ENCODE measurements at places on chromosomes 1 and 21.

DNA sequence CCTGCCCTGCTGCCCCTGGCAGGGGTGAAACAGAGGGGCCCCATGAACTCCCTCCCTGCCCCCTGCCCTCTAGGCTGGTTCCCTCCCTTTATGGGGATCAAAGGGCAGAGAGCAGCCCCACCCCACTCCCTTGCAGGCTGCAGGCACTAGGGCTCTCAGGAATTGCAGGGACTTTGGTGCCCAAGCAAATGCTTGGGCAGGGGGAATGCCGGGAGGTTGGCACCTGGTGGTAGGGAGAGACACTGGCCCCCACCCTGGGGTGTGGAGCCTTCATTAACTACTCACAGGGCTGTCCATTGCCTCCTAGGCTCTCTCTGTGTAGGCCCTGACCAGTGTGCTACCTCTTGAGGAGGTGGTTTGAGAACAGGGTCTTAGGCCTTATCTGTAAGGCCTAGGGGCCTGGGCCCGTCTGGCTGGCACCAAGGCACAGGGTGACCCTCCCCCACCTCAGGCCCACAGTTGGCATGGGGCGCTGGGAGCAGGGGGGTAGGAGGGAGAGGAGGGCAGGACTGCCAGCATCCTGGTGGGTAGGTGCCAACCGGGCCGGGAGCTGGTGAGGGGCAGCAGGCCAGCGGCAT lies 4.7 kb downstream of the ZBTB7B start:
- DNase-seq = no peak

GRCh38 chr1:212459656-212460055 lies 26.9 kb downstream of the NENF start:
- no peak for DNase-seq

DNA sequence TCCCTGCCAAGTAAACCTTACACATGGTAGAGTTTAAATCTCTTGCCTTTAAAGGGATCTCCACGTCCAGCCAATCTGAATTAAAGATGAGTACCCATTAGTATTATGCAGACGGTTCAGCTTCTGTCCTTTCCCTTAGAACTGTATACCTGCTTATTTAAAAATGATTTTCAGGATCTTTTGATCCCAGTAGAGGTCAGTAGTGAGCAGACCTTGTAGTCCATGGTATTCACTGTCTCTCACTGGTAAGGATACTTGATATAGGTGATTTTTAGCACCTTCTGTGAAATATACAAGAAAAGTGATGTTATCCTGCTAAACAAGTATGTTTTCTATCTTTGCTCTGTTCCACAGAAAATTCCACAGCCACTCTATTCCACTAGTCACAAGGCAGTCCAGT lies 1211.6 kb upstream of the ADGRL4 start:
- DNase-seq = peak; percentile 43

DNA sequence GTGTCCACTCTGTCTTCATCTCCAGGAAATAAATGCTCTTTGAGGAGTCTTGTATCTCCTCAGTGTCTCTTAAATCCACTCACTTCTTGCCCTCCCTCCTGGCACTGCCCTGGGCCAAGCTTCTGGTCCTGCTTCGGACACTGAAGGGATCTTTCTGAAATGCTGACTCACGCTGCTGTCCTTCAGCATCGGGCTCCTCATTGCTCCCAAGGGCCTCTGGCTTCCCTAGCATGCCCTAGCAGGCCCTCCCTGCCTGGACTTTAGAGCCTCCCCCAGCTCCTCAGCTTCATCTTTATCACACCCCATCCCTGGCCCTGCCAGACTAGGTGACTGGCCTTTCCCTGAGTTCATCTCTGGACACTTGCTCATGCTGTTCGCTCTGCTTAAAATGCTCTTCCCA lies 96.6 kb downstream of the FOXD2 start:
- DNase-seq = peak; percentile 34
